ENCODE measurements at places on chromosomes 11 and 22.

DNA sequence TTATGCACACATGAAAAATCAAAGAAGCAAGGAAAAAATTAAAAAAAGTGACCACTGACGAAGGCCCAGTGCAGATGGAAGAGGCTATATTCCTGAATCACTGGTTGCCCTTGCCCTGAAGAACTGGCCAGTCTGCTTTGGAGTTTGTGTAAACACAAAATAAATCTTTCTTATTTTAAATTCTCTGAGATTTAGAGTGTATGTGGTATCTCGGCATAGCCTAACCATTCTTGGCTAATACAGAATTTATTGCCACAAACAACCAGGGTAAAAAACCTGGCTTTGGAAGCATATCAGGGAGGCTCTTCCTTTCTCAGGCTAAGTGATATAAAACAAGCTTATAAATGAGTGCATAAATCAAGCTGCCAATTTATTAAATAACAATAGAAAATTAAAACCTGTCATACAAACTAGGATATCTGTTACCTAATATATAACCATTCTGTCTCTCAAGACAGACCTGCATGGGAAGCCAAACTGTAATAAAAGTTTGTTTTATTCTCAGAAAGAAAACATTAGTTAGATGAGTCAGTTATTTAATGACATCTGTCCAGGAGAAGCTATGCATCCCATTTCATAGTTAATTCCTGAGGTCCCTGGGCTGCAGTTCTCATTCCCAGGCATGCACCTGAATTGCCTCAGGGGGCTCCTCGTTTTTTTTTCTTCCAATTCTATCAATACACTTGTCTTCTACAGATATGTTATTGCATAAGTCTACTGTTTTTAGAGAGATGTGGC, 6.1 kb upstream of the TMEM135 start:
- DNase-seq: no peak

DNA sequence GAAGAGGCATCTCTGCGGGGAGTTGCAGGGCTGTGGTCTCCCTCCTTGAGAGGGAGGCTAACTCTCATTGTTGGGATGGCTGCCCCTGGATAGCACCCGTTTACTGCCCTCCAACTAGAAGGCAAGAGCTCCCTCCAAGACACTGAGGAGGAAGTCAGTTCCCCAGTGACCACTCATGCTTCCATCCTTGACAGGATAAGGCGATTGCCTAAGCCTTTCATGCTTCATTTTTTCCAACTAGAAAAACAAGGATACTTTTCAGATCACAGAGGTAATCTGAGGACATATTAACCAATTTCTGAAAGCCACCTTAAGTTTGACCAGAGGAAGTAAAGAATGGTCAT, 186.6 kb downstream of the MAML2 start:
- no peak for DNase-seq

DNA sequence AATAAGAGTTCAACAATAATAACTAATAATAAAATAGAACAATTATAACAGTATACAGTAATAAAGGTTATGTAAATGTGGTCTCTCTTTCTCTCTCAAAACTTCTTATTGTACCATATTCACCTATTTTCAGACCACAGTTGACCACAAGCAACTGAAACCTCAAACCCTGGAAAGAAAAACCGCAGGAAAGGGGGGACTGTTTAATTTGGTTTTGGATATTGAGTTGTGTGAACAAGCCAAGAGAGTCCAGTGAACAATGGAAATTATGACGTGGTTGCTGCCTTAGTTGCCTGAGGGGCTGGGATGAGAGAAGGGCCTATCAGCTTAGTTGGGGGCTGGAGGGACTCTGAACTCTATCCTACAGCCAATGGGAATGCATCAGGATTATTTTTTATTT, 178.7 kb upstream of the POU2AF2 start:
- DNase-seq: no peak

- no peak for DNase-seq
These were observed 21.6 kb upstream of the PEX26 start for GRCh38 chr22:18056161-18056666.

DNA sequence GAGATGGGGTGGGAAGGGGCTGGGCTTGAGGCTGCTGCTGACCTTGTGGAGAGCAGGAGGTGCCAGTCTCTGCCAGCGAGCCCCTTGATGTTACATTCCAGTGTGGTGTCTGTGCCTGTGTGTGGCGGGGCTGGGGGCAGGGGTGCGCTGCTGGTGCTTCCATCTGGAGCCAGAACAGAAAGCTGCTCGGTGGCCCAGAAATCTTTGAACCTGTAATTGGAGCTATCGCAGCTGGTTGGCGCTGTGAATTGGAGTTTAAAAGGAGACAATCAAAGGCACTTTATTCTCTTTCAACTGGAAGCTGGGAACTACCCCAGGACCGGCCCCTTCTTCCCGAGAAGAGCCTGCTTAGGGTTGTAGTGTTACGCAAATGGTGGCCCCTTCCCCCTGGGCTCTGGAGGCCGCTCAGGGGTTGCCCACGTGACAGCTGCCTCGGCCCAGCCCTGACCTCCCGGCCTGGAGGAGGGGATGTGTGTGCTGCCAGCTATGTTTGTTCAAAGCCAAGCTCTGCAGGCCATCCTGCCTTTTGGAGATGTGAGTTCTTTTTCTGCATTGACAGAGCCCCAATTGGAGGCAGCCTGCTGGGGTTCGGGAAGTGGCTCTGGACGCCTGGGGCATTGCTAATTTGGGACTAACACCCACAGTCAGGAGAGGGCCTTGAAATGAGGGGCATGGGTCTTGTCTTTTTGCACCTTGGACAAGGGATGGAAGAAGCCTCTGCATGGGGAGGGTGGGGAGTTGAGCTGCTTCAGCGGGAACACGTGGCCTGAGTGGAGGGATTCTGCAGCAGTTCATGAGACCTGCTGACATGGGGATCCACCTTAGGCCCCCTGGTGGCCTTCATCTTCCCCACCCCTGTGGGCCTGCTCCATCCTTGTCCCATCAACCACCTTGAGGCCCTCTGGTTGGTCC, 14.0 kb upstream of the ARSA start:
- no peak for DNase-seq

- DNase-seq: no peak
These were observed 388 bp downstream of the TMEM121B start for GRCh38 chr22:17120711-17121232.

DNA sequence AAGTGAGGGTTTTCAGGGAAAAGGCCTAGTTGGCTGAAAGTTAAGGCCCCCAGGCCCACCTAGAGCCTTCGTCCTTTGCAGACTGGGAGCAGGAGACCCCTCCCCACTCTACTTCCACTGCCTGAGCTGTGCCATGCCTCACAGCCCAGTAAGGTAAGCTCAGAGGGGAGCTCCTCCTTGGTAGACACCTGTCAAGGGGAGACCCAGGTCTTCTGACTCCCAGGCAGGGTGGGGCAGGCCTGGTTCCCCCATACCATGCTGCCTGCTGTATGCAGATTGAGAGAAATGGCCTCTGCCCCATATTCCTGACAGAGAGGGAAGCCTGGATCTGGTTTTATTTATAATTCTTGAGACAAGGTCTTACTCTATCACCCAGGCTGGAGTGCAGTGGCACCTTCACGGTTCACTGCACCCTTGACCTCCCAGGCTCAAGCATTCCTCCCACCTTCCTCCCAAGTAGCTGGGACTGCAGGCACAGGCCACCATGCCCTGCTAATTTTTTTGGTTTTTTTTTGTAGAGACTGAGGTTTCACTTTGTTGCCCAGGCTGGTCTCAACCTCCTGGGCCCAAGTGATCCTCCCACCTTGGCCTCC, 697 bp downstream of the RAB36 start:
- no peak for DNase-seq

DNA sequence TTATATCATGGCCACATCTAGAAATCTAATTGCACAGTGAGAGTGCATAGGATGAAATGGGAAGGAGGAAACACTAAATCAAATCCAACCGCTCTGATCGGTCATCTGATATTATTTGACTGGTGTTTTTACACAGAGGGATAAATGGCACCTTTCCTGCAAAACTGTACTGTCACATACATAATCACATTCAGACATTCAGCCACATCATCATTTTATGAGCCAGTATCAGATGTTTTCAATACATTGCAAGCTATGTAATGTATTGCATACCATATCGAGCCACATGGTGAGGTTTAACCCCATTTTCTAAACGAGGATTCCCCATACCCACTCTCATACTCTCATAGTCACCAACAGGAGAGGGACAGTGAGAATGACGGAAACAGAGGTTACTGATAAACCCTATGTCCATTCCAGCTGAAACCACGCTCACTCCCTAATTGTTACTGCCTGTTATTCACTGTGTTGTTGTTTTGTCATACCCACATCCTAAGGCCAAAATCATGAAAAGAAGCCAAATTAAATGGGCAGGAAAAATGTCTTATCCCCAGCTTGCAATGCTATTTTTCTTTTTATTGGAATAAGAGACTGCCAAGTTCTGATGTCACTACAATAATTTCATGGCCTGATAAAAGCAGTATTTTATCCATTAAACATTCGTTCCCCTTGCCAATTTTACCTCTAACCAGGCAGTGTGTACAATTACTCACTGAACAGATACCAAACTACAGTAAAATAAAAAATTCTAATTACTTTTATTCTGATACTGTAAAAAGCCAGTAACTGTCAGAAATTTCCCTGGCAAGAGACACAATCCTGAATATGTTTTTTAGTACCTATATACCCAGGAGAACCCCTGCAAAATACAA, 9.0 kb downstream of the CDON start:
- DNase-seq: no peak

DNA sequence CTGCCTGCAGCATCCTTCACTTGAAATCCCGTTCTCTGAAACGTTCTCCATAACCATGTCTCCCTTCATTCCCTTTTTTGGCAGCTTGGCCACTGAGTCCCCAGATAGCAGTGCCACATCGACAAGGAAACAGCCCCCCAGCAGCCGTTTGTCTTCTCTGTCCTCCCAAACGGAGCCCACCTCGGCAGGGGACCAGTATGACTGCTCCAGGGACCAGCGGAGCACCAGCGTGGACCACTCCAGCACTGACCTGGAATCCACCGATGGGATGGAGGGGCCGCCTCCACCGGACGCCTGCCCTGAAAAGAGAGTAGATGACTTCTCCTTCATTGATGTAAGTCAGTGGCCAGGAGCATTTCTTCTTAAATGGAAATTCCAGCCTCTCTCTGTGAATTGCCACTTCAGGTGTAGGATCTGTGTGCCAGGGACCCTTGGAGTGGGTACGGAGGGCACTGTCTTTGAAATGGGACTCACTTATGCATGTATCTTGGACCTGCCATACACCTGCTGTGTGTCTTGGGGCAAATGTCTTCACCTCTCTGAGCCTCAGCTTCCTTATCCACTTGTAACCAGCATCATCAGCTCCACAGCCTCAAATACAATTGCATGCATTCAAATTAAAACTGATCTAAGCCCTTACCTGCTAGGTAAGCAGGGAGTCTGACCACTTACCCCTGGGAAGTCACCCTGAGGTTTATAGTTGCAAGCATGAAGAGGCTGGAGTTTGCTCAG, 25.3 kb upstream of the CRYBB3 start:
- DNase-seq: no peak

DNA sequence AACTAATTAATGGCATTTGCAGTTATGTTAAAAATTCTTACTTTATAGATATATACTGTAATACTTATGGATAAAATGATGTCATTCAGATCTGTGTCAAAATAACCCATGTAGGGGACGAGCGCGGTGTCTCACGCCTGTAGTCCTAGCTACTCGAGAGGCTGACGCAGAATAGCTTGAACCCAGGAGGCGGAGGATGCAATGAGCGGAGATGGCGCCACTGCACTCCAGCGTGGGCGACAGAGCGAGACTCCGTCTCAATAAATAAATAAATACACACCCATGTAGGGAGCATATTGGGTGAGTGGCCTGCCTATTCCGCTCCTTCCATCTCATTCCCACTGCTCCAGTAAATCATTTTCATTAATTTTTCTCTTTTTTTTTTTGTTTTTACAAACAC, 7.1 kb downstream of the SNU13 start:
- DNase-seq: no peak

GRCh38 chr11:71192629-71193028, 59.7 kb downstream of the SHANK2 start:
- no peak for DNase-seq

- no peak for DNase-seq
These were observed 15.9 kb downstream of the KCNQ1 start for GRCh38 chr11:2460540-2461252.

Data from effector memory CD4-positive, alpha-beta T cell (primary cell).